HFFc6 (cell line): ENCODE measurements at places on chromosomes 5 and 9. TPM values are rescaled to one million over a fixed set of nuclear protein-coding genes. Genes with fewer than 3 reads are reported as not detected.

Gene CXCL14
- total RNA-seq: not detected in 3 replicates

Gene ANXA1
- total RNA-seq: 867 and 998 TPM in 2 replicates

Gene TMOD1
- total RNA-seq: 0.14 to 0.69 TPM (median 0.21 TPM) in 3 replicates

Gene CDX1
- not detected in 3 replicates for total RNA-seq

Gene SERF1A
- total RNA-seq: 1.0 to 2.8 TPM (median 1.6 TPM) in 3 replicates

Gene GABBR2
- total RNA-seq: 3.4 to 8.9 TPM (median 3.8 TPM) in 3 replicates

Gene FCN1
- total RNA-seq: not detected in 2 replicates

Gene SLC34A1
- not detected in 2 replicates for total RNA-seq

Gene BTNL8
- not detected in 3 replicates for total RNA-seq

Gene TMEM252
- total RNA-seq: not detected in 3 replicates

- no peak overlapping the region for H3K27ac ChIP-seq
- no peak for DNase-seq
- no peaks in the 10 kb centered on the region for H3K4me1 ChIP-seq
- H3K36me3 ChIP-seq: no peaks in the 10 kb centered on the region
- no peaks in the 10 kb centered on the region for H3K27me3 ChIP-seq
These were observed 18.0 kb downstream of the TMEM38B start for GRCh38 chr9:105712297-105712696.

DNA sequence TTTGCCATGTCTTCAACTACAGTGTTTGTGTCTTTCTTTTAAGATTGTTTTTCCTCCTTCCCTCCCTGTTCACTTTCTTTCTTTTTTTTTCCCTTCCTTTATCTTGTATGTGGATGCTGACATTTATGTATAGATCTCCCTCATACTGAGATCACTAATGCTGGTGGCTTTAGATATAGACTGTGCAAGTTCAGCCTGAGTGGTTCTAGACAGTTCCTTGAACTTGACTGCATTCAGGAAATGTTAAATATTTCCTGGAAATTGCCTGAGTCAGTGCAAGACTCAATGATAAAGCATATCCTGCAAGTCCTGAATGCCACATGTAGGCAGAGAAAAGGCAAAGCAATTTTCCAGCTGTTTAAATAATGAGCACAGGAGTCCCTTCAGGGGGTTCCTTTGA lies 182.5 kb upstream of the NR3C1 start:
- no peak overlapping the region for H3K27ac ChIP-seq
- H3K4me1 ChIP-seq: peaks cover 23% of the 10 kb centered on the region

DNA sequence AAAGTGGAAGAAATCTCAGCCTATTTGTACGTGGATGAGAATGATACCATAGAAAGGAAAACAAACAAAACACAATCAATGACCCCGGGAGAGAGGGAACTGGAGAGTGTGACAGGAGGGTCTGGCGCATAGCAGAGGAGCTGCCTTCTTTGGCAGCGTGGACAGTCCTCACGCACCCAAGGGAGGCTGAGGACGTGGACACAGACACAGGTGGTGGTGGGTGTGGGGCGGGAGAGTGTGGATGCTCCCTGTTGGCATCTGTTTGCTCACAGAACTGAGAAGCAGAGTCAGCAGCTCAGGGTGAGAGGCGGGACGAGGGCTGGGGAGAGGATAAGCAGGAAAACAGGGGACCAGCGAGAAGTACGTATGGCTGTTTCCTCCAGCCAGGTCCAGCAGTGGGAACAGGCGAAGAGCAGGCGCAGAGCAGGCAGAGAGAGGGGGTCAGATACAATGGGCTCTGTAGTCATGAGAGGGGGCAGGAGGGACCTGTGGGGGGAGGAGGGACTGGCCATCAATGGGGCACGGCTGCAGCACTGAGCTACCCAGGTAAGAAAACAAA lies 10.0 kb downstream of the CMBL start:
- DNase-seq: no peak
- peaks cover 22% of the 10 kb centered on the region for H3K4me1 ChIP-seq
- no peak overlapping the region for H3K27ac ChIP-seq
- H3K4me3 ChIP-seq: no peak overlapping the region

GRCh38 chr9:89274838-89275237 lies 36.2 kb upstream of the CKS2 start:
- H3K27me3 ChIP-seq: peaks cover 2% of the 10 kb centered on the region; the same call in 1 of the 2 replicates
- peak; percentile 97 for DNase-seq
- H3K36me3 ChIP-seq: peaks cover 32% of the 10 kb centered on the region
- H3K4me1 ChIP-seq: peaks cover 40% of the 10 kb centered on the region

DNA sequence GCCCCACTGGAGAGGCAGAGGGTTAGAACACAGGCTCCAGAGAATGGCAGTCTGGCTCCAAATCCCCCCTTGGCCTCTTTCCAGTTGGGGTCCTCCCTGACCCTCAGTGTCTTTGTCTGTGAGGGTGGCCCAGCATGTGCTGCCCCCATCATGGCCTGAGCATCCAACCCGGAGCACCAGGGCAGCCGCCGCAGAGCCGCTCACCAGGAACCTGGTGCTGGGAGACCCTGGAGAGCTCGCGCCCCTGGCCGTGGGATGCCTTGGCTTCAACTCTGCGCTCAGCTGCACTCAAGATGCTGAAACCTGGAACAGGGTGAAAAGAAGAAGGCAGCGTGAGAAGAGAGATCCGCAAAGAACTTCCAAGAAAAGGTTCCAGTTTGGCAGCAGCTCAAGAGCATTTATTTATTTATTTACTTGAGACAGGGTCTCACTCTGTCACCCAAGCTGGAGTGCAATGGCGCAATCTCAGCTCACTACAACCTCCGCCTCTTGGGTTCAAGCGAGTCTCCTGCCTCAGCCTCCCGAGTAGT lies 3.8 kb downstream of the CCDC187 start:
- H3K27ac ChIP-seq: no peak overlapping the region
- H3K27me3 ChIP-seq: peaks cover 15% of the 10 kb centered on the region
- H3K36me3 ChIP-seq: no peaks in the 10 kb centered on the region
- H3K4me1 ChIP-seq: no peaks in the 10 kb centered on the region
- no peak overlapping the region for H3K4me3 ChIP-seq

DNA sequence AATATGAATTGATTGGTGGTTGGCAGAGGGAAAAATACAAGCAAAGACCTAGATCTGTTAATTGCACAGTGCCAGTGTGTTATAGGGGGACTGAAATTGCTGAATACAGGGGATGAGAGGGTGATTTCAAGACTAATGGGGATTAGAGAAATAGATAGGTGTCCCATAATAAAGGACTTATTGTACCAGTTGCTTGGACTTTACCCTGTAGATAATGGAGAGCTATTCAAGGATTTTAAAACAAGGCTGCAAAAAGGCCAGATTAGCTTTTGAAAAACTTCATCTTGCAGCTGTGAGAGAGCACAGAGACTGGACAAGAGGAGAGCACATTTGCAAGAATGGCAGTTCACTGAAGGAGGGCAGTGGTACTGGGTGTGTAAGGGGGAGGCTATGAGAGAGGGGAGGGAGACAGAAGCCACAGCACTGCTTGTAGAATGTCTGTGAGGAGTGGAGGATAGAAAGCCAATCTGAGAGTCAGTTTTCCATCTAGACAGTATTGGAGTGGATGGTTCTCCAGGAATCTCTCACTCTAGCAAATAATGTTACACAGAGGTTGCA lies 28.8 kb upstream of the SCAMP1 start:
- peaks cover 4% of the 10 kb centered on the region for H3K27me3 ChIP-seq
- H3K27ac ChIP-seq: no peak overlapping the region
- H3K4me1 ChIP-seq: peaks cover 22% of the 10 kb centered on the region
- no peak for DNase-seq

GRCh38 chr5:127878174-127878750 lies 175.1 kb downstream of the CCDC192 start:
- no peak overlapping the region for H3K4me3 ChIP-seq
- H3K27me3 ChIP-seq: no peaks in the 10 kb centered on the region; the same call in 1 of the 2 replicates
- peak; percentile 54 for DNase-seq
- no peak overlapping the region for H3K27ac ChIP-seq
- peaks cover 5% of the 10 kb centered on the region; the same call in 1 of the 2 replicates for H3K4me1 ChIP-seq

- H3K36me3 ChIP-seq: no peaks in the 10 kb centered on the region
- H3K4me3 ChIP-seq: no peak overlapping the region
- H3K27ac ChIP-seq: no peak overlapping the region
- peak; percentile 9 for DNase-seq
- H3K27me3 ChIP-seq: peaks cover 29% of the 10 kb centered on the region
- H3K4me1 ChIP-seq: peaks cover 8% of the 10 kb centered on the region; the same call in 1 of the 2 replicates
These were observed 6.8 kb upstream of the PRUNE2 start for GRCh38 chr9:76912636-76913275.

DNA sequence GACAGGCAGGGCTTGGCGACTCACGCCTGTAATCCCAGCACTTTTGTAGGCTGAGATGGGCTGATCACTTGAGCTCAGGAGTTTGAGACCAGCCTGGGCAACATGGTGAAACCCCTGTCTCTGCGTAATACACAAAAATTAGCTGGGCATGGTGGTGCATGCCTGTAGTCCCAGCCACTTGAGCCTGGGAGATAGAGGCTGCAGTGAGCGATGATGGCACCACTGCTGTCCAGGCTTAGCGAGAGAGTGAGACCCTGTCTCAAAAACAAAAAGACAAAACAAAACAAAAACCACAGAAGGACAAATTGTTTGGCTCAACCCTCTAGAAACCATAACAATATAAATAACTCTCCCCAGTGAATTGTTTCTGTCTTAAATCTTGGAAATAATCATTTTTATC lies 92.6 kb upstream of the ERBIN start:
- H3K4me3 ChIP-seq: no peak overlapping the region
- no peaks in the 10 kb centered on the region; the same call in 1 of the 2 replicates for H3K27me3 ChIP-seq
- H3K36me3 ChIP-seq: no peaks in the 10 kb centered on the region
- H3K27ac ChIP-seq: peak overlapping the region; percentile 46; the same call in 1 of the 2 replicates
- peaks cover 55% of the 10 kb centered on the region for H3K4me1 ChIP-seq
- DNase-seq: no peak

- H3K4me3 ChIP-seq: no peak overlapping the region
- H3K4me1 ChIP-seq: peaks cover 10% of the 10 kb centered on the region
- H3K36me3 ChIP-seq: peaks cover 24% of the 10 kb centered on the region
- DNase-seq: no peak
- 0 out of 2 replicates have a peak overlapping the region, but pooled peaks have one; percentile 20 for H3K27ac ChIP-seq
These were observed 20.0 kb downstream of the SLC30A5 start for GRCh38 chr5:69113851-69114250.

- H3K36me3 ChIP-seq: no peaks in the 10 kb centered on the region
- no peaks in the 10 kb centered on the region; the same call in none of the 2 replicates for H3K27me3 ChIP-seq
- no peak for DNase-seq
- no peak overlapping the region for H3K27ac ChIP-seq
These were observed 102.5 kb upstream of the ADAMTS16 start for GRCh38 chr5:5037674-5038073.

DNA sequence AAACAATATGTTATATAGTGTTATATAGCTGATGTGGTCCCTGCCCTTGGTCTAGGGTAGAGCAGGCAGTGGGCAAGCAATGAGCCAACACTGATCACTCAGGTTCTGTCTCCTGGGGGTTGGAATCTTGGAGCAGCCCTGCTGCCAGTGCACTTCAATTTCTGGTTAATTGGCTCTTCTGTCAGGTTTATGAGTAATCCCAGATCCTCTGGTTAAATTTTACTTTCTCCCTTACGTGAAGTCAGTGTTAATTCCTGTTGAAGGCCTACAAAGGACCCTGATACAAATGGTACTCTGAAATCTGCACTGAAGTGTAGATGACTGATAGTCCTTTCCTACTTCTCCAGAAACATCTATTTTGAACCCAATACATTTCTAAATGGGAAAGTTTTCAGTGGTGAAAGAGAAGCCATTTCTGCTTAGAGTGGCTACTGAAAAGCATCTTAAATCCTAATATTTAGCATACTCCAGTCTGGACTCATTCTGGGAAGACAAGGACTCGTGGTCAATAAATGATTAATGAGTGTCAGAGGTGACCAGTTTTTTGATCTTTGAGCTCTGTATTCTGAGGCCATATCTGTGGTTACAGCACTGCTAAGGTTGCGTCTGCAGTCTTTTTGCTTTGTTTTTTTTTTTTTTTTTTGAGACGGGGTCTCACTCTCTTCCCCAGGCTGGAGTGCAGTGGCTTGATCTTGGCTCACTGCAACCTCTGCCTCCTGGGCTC lies 442.4 kb downstream of the KIF4B start:
- no peak overlapping the region for H3K4me3 ChIP-seq
- H3K36me3 ChIP-seq: no peaks in the 10 kb centered on the region
- H3K27ac ChIP-seq: no peak overlapping the region
- DNase-seq: no peak
- H3K27me3 ChIP-seq: no peaks in the 10 kb centered on the region
